ENCODE measurements at places on chromosomes 11 and 22.

GRCh38 chr11:44002191-44003093 is 45.3 kb upstream of the ACCSL start:
- DNase-seq: no peak

DNA sequence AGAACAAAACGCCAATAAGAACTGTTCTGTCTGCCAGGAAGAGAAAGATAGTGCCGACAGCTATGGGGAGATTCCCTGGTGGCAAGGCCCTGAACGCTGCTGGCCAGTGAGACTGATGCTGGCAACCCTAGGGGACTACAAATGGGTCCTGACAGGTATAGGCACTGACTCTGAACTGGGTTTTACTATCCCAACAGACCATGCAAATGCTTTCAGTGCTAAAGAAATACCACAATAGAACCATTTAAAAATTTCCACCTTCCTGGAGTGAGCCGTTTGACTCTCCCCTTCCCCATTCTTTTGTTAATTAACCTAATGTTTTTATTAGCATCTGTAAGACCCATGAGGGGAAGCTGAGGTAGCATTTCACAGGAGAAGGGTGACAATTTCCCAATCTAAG is 25.7 kb downstream of the USP28 start:
- no peak for DNase-seq

- DNase-seq: no peak
Observed at GRCh38 chr11:108620958-108621772, 27.6 kb upstream of the EXPH5 start.

GRCh38 chr11:105840391-105840790 is 181.6 kb downstream of the MSANTD4 start:
- no peak for DNase-seq

DNA sequence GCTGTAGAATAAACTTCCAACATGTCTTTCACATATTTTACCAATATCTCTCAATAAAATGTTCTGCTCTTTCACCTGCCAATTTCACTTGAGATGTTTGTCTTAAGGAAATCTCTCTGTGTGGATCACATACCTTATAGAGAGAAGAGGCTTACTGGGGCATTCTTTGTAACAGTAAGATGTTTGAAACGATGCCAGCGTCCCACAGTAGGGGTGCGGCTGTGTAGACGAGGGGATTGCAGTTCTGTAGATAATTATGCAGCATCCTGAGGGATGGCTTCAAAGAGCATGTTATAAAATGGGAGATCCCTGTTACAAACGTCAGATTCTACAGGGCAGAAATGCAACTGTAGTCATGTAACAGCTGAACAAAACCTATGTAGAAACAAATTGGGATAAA is 200.0 kb downstream of the TBC1D22A start:
- no peak for DNase-seq

DNA sequence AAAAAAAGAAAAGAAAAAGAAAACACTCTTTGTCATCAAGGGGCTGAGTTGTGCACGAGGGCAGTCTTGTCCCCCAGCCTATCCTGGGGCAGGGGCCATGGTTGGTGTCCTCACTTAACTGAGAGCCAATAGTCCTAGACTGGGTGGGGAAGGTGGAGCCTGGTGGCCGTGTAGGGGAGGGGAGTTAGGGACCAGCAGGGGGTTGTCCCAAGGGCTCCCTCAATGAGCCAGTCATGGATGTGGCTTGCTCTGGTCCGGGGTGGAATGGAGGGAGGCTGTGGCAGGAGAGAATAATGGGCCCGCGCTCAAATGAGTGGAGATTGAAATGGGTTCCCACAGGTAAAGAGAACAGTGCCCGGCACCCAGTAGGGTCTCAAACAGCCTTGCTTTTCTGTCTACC is 46.2 kb downstream of the CACNA1I start:
- DNase-seq: no peak

- no peak for DNase-seq
Observed at GRCh38 chr11:14538271-14538925, 18.2 kb upstream of the PSMA1 start.

DNA sequence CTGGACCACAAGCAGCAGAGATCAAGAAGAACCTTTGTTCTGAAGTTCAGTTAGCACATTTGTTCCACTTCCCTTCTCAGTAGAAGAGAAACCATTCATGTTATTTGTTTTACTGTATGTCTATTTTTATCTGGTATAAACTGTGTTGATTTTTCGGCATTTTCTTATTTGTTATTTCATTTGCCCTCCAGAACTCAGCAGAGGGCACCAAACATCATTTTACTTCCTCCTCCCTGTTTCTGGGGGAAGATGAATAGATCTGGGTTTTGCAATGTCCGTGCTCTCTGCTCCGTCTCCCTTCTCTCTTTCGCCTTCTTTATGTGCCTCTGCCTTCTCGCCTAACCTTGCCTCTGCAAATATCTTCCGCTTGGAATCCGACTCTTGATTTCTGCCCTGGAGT is 366.9 kb downstream of the NTM start:
- no peak for DNase-seq

DNA sequence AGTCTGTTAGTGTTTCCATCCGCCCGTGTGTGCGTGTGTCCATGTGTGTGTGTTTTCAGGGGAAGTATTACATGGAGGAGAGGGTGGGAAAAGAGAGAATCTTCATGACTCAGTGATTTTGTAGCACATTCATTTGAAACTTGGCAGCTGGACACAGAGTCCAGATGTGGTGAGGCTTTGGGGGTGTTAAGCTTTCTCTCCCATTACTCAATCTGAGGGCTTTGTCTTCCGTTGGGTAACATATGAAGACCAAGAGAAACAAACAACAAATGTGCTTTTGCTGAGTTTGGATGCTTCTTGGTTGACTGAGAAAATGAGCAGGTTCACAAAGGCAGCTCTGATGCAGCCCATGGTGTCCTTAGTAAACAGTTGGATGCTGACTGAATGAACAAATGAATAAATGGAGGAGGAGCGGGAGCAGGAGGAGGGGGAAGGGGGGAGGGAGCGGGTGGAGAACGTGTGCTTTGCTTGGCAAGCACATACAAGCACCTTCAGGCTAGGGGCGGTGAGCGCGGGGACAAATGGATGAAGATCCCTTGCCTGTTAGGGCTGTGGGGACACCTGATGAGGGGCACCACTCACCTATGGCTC is 104.3 kb downstream of the ST3GAL4 start:
- DNase-seq: no peak

DNA sequence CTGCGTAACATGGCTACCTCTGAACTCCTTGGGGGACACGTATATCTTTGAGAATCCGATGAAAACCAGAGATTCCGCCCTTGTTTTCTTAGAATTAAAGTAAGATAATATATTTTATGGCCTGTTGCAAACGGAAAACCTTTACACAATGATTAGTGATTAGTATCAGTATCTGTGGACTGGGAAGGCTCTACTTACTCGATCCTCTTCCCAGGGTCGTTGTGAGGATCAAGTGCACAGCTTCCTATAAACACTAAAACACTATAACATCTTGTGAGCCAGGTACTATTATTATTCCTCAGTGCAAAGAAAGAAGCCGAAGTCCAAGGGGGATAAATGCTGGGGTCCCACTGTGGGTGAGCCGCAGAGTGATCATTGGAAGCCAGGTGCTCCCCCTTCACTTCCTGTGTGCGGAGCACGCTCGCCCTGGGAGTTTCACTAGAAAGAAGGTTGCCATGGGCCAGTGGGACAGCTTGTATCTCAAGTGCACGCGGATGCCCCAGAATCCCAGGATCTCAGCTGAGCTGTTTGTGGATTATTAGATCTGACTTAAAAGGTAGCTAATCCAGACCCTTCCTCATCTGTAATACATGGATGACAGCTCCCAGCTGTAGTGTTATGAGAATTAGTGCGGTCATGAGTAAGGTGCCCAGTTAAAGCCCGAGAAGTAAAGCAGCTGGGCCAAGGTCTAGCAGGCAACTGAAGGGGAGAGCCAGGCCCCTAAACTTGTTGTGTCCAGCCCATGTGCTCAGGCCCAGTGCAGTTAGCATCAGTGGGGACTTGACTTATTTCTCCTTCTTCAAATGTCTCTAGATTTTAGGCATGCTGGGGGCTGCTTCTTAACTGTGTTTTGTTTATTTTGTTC is 839 bp downstream of the CBY1 start:
- DNase-seq: peak; percentile 27

DNA sequence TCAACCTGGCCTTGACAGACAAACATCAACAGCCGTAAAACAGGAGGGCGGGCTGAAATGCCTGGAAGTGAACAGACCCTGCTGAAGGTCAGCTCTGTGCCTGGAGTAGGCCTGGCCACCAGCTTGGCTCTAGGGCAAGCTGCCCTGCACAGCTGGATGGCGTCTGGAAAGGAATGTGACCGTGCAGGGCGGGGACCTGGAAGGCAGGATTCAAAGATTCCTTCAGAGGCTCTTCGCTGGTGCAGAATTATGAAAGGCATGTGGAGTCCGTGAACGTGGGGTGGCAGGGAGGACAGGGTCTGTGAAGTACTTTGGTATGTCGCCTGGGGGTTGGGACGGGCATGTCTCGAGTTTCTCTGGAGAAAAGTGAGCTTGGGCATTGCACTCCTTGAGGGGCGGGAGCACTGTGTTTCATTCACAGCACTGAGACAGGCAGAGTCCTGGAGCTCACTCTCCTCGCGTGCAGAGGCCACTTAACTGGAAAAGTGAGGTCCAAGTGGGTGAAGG is 1.5 kb downstream of the EHD1 start:
- DNase-seq: no peak

All from CD4-positive, alpha-beta T cell treated with Interleukin-4 for 4 hours (primary cell).